Activated naive CD4-positive, alpha-beta T cell treated with anti-CD3 and anti-CD28 coated beads for 36 hours (primary cell): ENCODE measurements at places on chromosomes 5 and 9. TPM values are rescaled to one million over a fixed set of nuclear protein-coding genes. Genes with fewer than 3 reads are reported as not detected.

DNA sequence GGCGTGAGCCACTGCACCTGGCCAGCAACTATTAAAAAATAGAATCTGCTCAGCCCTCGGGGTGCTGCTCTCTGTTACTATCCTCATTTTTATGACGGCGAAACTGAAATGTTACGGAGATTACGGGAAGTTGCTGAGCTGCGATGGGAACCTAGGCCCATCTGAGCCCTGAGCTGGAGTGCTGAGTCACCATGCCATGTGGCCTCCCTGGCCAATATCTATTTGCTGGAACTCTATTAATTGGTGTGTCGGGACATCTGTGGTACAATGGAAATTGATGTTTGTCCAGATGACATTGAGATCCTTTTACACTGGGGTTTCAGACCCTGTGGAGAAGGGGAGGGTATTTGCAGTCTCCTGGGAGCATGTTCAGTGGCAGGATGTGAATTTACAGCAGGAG lies 8.1 kb downstream of the PRDM12 start:
- H3K27me3 ChIP-seq: peaks cover 9% of the 10 kb centered on the region
- no peak for DNase-seq
- no peaks in the 10 kb centered on the region for H3K4me1 ChIP-seq
- H3K36me3 ChIP-seq: no peaks in the 10 kb centered on the region

DNA sequence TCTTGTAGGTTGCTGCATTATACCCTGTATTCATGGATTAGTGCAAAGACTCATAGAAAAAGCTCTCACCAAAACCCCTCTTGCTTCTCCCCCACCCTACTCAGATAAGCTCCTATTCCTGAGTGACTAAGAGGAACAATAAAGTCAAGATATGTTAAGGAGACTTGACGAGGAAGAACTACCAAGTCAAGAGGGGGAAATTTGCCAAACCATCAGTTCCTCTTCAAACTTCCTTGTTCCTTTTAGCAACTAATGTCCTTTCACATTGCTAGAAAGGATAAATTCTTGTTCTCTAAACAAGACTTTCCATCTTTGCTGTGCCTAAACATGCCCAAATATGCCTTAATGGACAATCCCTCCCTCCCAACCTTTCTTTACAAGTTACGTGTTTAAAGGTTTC lies 27.0 kb downstream of the CNOT8 start:
- H3K4me1 ChIP-seq: no peaks in the 10 kb centered on the region
- DNase-seq: no peak
- H3K36me3 ChIP-seq: peaks cover 94% of the 10 kb centered on the region
- no peak overlapping the region for H3K27ac ChIP-seq
- H3K27me3 ChIP-seq: no peaks in the 10 kb centered on the region
- H3K4me3 ChIP-seq: no peak overlapping the region

DNA sequence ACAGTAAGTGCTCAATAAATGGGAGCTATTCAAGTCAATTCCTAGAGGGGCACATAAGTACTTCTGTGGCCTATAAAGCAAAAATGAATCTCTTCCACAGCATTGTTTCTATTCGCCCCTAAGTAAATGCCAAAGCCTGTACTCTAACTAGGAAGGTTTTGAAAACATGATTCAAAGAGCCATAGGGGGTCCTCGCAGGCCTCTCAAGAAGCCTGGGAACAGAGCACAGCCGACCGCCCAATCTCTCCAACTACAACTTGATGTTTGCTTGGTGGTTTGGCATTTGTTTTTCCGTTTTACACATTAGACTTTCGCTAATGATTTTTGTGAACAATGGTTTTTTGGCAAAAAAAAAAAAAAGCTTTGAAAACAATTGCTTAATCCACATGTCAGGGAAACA lies 19.4 kb downstream of the EFNA5 start:
- H3K27ac ChIP-seq: no peak overlapping the region
- DNase-seq: no peak
- H3K4me3 ChIP-seq: no peak overlapping the region
- no peaks in the 10 kb centered on the region for H3K4me1 ChIP-seq
- no peaks in the 10 kb centered on the region for H3K36me3 ChIP-seq

DNA sequence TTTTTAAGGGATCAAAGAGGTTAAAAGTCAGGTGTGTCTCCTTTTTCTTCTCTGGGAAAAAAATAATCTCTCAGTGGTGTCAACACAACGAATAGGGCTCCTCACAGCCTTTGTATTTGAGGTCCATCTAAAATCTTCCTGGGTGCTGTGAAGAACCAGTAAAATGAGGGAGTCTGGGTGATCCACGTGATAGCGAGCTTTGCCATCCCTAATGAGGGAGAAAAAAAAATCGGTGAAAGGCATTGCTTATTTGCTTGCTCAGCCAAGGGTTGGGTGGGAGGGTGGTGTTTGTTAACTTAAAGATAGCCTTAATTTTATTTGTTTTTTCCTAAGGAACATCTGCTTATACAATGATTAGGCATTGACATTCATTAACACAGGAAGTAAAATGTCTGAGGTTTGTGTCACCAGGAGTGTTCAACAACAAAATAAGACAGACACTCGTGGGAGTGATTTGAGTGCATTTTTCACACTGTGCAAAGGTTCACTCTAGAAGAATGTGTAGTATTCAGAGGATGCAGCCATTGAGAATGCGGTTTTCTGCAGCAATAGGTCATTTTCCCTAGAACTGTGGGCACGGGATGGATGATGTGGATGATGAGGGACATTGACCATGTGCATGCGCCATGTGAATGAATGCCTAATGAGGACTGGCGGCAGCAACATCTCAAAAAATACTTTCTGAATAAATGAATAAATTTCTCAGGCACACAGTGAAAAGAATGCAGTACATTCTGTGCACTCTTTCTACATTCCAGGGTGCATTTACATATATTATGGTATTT lies 369.5 kb downstream of the NTRK2 start:
- no peak overlapping the region for H3K4me3 ChIP-seq
- H3K27ac ChIP-seq: no peak overlapping the region
- no peaks in the 10 kb centered on the region for H3K4me1 ChIP-seq
- H3K36me3 ChIP-seq: no peaks in the 10 kb centered on the region
- DNase-seq: no peak

GRCh38 chr5:90530736-90531487 lies 1.5 kb upstream of the LYSMD3 start:
- peaks cover 13% of the 10 kb centered on the region for H3K27me3 ChIP-seq
- H3K4me1 ChIP-seq: peaks cover 22% of the 10 kb centered on the region
- no peak overlapping the region for H3K27ac ChIP-seq

GRCh38 chr5:135249658-135250057 lies 149.4 kb downstream of the MACROH2A1 start:
- no peak for DNase-seq
- no peak overlapping the region for H3K27ac ChIP-seq
- H3K27me3 ChIP-seq: no peaks in the 10 kb centered on the region

DND1 gene
- total RNA-seq: 1.7 TPM

STKLD1 gene
- 0.35 TPM for total RNA-seq

SMIM33 gene
- total RNA-seq: 0.37 TPM

FOXD4L5 gene
- total RNA-seq: not detected

ADAM19 gene
- 37.3 TPM for total RNA-seq

TMC1 gene
- not detected for total RNA-seq
